Activated CD8-positive, alpha-beta T cell treated with anti-CD3 and anti-CD28 coated beads, Interleukin-2, amount 10 ng/mL, durations not matched to agents 7 days and 5 days (primary cell): ENCODE measurements at places on chromosomes 6 and 20. TPM values are rescaled to one million over a fixed set of nuclear protein-coding genes. Genes with fewer than 3 reads are reported as not detected.

CENPW gene
- 75.4 TPM for total RNA-seq

DNA sequence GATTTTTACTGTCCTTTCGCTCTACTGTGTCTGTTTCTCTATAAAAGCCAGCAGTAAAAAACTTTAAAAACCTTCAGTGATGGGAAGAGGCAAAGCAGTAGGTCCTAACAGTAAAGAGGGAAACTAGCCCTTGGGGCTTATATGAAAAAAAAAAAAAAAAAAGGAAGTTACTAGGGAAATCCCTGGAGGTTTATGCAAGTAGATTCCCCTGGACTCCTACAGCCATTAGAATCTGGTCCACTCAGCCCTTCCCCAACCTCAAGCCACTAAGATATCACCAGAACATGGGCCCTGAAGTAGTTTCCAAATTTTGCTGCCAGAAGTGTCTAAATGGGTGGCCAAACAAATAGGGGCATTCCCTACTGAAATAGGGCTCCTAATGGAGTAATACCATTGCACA is 70.5 kb upstream of the HINT3 start:
- no peaks in the 10 kb centered on the region for H3K27me3 ChIP-seq
- peaks cover 41% of the 10 kb centered on the region for H3K36me3 ChIP-seq
- no peak for DNase-seq
- H3K4me1 ChIP-seq = no peaks in the 10 kb centered on the region

SAMD5 gene
- total RNA-seq = not detected

DNA sequence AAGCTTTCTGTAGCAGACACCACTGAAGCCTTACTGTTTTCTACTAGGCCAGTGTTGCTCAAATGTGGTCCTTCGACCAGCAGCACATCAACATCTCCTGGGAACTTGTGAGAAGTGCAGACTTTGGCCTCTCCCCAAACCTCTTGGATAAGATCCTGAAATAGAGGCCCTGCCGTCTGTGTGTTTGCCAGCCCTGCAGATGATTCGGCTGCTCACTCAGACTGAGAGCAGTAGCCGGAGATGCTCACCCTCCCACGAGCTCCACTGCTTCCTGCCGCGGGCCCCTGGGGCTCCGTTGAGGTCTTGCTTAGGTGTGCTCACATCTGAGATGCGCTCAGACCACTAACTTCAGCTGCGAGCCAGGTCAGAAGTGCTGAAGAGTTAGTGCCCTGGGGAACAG is 129.5 kb upstream of the SSTR4 start:
- H3K27me3 ChIP-seq = no peaks in the 10 kb centered on the region
- H3K4me1 ChIP-seq = no peaks in the 10 kb centered on the region
- no peak overlapping the region for H3K4me3 ChIP-seq

PSORS1C1 gene
- not detected for total RNA-seq

GRCh38 chr6:14130435-14131075 is 13.0 kb downstream of the CD83 start:
- H3K4me3 ChIP-seq = no peak overlapping the region
- H3K4me1 ChIP-seq = peaks cover 18% of the 10 kb centered on the region
- H3K27me3 ChIP-seq = no peaks in the 10 kb centered on the region
- H3K36me3 ChIP-seq = peaks cover 36% of the 10 kb centered on the region
- H3K27ac ChIP-seq = no peak overlapping the region
- no peak for DNase-seq

GRCh38 chr20:41989935-41990635 is 371.9 kb upstream of the CHD6 start:
- DNase-seq = no peak
- H3K27me3 ChIP-seq = no peaks in the 10 kb centered on the region
- H3K4me3 ChIP-seq = no peak overlapping the region
- H3K27ac ChIP-seq = no peak overlapping the region
